ENCODE measurements at places on chromosomes 5 and 9.

GRCh38 chr5:132540764-132541163, 2.6 kb downstream of the IL5 start:
- no peak for DNase-seq

- DNase-seq = no peak
Observed at GRCh38 chr5:142876817-142877216, 106.6 kb downstream of the ARHGAP26 start.

DNA sequence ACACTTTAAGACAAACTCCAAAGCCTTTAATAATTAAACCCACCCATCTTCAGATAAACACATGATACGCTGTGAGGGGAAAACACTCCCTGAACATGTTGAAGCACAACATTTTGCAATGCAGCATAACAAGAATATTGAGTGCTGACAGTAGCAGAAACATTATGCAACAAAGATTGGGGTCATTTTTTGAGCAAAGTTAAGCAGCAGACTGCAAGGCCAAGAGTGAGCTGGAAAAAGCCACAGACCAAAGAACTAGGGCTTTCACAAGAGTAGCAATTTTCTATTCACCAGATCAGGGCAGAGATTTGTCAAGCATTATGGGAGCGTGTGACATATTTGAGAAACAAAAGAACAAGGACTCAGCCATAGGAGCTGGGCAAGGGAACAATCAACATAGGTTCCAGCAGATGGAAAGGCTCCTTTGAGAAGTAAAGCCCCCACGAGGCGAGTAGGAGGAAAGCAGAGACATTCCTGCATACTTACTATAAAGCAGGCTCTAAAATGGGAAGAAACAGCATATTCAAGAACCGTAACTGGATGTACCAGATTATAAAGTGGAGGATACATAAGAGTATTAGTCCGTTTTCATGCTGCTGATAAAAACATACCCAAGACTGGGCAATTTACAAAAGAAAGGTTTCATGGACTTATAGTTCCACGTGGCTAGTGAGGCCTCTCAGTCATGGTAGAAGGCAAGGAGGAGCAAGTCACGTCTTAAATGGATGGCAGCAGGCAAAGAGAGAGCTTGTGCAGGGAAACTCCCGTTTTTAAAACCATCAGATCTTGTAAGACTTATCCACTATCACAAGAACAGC, 4.8 kb upstream of the TTC23L start:
- no peak for DNase-seq

DNA sequence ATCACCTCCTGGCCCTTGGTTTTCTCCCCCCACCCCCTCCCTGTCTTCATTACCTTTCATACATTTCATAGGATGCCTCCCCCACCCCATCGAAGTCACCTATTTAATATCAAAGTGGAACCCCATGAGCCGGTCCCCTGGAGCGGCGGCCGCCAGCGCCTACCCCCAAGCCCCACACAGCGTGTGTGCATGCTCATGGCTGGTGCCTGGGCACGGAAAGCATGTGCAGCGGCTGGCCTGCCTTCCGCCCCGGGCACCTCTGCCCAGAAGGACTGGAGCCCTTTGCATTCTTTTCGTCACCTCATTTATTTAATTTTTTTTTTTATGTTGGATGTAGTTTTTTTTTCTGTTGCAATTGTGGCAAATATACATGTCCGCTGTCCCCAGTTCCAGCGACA, 116.2 kb downstream of the WNK2 start:
- no peak for DNase-seq

DNA sequence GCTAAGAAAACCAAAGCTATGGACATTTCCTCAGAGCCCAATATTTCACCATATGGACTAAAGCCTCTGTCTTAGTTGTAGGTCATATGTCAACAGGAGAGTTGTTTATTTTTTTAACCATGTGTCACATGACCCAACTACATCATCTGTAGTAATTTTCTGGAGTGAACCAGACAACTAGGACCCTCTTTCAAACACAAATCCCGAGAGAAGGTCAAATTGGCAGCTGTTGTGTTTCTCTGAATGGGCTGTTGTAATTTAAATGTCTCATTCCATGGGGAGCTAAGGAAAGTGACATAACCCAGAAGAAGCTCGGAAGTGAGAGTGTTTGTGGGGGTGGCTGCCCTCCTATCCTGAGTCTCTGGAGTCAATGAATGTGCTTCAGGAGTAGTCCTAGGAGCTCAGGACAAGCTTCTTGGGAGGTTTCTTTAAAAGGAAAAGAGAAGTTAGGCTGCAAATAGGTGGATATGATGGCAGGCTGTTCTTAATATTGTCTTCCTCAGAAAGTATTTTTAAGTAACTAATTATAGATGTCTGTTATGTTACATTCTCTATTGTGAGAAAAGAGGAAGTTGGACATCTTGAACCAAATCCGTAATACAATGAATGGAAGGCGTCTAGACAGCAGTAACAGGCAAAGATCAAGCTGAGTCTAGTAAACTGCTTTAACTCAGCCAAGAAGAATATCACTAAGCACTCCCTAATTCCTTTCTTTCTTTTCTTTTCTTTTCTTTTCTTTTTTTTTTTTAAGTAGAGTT, 50.1 kb downstream of the TMEM167A start:
- no peak for DNase-seq

DNA sequence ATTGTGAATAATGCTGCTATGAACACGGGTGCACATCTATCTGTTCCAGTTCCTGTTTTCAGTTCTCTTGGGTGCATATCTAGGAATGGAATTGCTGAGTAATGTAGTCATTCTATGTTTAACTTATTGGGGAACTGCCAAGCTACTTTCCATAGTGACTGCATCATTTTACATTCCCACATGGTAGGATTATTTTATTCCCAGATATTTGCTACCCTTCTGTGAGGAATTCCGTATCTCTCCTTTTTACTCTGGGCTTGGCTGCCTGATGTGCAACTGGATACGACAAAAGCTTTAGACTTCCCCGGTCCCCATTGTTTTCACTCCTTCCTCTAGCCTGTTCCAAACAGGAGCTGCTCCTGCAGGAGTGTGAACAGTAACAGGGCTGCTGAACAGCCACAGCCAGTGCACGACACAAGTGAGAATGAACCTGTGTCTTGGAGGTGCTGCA, 7.2 kb downstream of the TAS2R1 start:
- peak; percentile 77 for DNase-seq

GRCh38 chr5:159497221-159497620, 166.9 kb upstream of the IL12B start:
- DNase-seq = no peak

GRCh38 chr9:27362447-27363210, 65.7 kb upstream of the EQTN start:
- DNase-seq = no peak

- no peak for DNase-seq
Observed at GRCh38 chr5:94736498-94736897, 118.0 kb downstream of the SLF1 start.

DNA sequence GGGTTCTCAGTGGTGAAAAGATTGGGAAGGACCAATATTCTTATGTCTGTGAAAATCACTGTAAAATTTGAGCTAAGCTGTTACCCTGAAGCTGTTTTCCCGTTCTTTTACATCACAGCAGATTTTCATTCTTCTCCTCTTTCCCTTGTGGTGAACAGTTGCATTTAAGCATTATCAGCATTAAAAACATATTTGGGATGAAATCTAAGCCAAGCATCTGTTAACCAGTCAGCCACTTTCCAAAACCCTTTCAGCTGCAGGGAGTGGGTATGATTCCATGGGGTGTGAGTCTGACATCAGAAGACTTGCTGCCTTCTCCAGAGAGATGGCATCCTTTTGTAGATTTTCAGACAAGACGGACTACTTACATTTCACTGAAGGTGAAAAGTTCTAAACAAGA, 97.2 kb downstream of the TRIO start:
- no peak for DNase-seq

DNA sequence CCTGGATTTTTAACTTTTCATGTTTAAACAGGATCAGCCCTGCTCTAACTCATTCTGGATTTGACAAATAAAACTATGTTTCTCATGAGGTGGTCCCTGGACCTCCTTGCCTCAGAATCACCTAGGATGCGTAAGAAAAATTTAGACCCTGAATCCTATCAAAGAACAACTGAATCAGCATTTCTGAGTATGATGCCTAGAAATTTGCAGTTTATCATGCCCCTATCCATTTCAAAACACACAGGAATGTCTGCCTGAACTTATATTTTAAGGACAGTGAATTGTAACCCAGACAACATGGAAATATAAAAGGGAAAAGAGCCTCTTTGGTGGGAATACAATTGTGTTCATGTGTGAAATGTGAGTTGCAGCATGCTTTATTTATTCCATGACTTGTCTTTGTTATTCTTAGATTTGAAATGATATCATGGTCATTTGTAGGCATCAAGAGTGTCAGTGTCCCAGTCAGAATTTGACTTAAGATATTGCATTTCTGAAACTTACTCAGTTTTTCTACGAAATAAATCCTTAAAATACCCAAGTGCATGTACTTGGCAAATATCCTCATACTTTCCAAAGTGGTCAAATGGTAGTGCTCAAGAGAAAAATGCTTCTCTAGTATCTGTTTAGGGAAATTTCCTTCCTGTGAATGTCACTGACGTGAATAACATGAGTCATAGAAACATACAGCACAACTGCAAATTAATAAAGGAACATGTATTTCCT, 144.3 kb downstream of the GIN1 start:
- DNase-seq = peak; percentile 64

- DNase-seq = peak; percentile 6
Observed at GRCh38 chr5:169094586-169095409, 206.1 kb downstream of the SLIT3 start.

DNA sequence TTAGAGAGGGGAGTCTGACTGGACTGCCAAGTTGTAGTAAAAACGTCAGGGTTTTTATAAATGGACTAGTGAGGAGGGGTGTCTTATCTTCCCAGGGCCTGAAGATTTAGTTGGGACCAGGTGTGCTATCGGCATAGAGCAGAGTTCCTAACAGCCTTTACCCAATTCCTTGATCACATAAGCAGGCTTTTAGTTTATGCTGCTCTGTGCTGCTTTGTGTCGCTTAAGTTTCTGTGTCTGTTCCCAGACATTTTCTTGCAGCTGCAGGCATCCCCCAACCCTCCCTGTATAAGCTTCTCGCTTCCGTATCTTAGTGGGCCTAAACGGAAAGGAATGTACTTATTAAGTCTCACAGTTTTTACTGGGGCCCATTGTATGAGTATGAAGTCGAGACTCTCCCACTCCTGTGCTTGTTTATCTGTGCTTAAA, 2.6 kb upstream of the SMC5 start:
- peak; percentile 82 for DNase-seq

DNA sequence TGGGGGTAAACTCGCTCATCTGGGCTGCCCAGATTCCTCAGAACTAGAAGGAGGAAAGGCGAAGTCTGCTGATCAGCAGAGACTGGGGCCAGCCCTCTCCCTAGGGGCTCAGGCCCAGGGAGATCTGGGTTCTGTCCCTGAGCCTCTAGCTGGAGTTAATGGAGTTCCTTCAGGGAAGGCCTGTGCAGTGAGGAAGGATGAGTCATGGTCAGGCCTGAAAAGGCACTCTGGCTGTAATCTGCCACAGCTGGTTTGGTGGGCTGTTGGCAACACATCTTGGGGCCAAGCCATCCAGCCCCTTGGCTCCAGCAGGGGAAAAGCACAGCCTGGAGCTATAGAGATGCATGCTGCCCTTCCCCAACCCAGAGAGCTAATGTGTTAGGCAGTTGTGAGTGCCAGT, 459.6 kb downstream of the PRELID2 start:
- no peak for DNase-seq

DNA sequence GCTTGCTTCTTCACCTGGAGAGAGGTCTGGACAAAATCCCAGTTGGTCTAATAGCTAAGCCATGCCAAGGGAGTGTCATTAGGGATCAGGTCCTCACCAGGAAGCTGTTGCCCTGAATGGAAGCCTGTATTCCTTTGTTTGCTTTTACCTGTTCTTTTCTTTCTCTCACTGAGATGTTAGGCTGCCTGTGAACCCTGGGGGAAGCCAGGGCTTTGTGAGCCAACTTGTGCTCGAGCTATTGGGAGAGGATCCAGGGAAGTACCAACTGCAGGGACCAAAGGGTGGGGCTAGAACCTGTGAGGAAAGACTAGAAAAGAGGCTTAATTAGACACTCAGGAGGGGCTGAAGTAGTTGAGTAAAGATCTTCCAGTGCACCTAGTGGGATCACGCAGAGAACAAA, 451.2 kb upstream of the TLE4 start:
- no peak for DNase-seq

DNA sequence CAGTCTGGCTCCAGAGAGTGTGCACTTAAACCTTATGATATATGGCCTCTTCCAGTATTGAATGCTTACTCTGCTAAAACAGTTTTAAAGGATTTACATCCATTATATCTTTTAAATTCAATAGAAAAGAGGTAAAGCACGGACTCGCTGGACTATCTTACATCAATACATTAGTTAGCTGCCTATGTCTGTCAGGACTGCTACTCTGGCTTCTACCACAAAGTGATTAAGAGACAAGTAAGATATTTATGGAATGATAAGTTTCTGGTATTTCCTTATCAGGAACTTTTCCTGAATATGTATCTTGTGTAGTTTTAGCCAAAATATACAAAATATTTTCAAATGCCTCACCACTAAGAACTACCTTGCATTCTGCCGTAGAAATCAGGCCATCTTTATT, 295.1 kb downstream of the ISL1 start:
- DNase-seq = no peak

- DNase-seq = peak; percentile 70
Observed at GRCh38 chr5:31196309-31196708, 2.8 kb downstream of the CDH6 start.

- no peak for DNase-seq
Observed at GRCh38 chr9:124218987-124219461, 38.7 kb upstream of the NEK6 start.

- no peak for DNase-seq
Observed at GRCh38 chr9:89825669-89826068, 220.9 kb downstream of the GADD45G start.

GRCh38 chr9:36738318-36738976, 165.8 kb downstream of the MELK start:
- peak; percentile 9 for DNase-seq
